ENCODE measurements at places on chromosomes 4 and X.

GRCh38 chrX:2504706-2505332, 4.0 kb upstream of the DHRSX start:
- DNase-seq: no peak

GRCh38 chrX:45850775-45851433, 650.2 kb upstream of the DIPK2B start:
- DNase-seq: no peak

DNA sequence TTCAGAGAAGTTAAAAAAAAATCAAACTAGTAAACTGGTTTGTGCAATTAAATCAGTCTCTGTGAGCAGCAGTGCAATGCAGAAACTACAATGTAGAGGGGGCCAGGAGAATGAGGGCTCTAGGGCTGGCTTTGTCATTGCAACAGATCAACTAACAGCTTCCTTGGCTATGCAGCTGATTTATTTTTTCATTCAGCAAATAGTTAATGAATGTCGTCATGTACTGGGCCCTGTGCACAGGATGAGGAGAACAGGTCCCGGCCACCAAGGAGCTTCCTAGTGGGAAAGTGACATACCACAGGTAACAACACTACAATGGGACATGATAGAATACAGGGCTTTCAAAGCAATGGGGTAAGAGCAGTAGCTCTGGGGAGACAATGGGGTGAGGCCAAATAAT, 190.1 kb downstream of the NSUN7 start:
- DNase-seq: no peak

- no peak for DNase-seq
Measured at GRCh38 chr4:140157341-140157740, 3.4 kb upstream of the MAML3 start.

DNA sequence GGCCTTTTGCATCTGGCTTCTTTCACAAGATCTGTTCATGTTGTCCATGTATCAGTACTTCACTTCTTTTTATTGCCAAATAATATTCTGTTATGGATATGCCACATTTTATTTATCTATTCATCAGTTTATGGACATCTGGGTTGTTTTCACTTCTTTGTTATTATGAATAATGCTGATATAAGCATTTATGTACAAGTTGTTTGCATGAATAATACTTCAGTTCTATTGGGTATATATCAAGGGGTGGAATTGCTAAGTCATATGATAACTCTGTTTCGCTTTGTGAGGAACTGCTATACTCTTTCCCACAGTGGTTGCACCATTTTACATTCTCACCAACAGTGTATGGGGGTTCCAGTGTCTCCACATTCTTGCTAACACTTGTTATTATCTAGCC, 190.4 kb downstream of the RBMX2 start:
- no peak for DNase-seq

DNA sequence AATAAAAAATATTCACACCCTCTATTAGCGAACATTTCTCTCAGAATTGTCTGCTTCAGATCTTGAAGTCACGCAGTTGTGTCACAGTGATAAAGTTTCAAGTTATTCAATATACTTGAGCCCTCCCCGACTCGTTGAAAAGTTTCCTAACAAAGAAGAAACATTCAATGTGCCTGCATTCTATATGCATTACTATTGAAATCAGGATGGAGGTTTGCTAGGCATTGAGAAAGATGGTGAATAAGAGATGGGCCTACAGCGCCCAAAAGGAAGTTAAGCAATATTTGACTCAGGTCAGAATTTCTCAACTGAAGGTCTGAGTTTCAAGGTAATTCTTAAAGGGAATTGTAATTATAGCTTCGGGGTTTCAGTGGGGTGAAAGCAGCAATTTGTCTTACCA, 6.1 kb downstream of the TCEANC start:
- no peak for DNase-seq

- no peak for DNase-seq
Measured at GRCh38 chr4:7389719-7390118, 45.0 kb downstream of the PSAPL1 start.

DNA sequence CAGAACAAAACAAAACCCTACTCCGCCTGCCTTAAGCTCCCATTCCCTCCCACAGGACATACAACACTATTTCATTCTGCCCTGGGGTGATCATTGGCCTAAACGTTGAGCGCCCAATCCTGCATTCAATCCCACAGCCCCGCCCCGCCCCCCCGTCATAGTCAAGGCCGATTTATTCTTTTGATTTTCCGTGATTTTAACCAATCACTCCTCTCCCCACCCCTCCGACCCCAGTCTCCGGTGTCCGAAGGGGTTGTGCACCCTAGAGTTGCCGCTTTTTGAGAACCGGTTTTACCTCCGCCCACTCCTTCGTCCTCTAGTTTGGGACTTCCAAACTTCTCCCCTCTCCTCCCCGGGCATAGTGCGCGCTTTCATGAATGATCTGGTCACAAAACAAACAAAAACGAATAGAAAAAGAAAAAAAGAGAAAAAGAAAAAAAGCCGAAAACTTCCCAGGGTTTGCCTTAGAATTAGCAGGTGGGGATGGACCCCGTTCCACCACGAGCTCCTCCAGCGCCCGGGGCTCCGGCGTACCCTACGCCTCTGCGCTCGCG, 446 bp upstream of the UBE2A start:
- no peak for DNase-seq

- DNase-seq: no peak
Measured at GRCh38 chr4:98383431-98384106, 122.4 kb downstream of the RAP1GDS1 start.

DNA sequence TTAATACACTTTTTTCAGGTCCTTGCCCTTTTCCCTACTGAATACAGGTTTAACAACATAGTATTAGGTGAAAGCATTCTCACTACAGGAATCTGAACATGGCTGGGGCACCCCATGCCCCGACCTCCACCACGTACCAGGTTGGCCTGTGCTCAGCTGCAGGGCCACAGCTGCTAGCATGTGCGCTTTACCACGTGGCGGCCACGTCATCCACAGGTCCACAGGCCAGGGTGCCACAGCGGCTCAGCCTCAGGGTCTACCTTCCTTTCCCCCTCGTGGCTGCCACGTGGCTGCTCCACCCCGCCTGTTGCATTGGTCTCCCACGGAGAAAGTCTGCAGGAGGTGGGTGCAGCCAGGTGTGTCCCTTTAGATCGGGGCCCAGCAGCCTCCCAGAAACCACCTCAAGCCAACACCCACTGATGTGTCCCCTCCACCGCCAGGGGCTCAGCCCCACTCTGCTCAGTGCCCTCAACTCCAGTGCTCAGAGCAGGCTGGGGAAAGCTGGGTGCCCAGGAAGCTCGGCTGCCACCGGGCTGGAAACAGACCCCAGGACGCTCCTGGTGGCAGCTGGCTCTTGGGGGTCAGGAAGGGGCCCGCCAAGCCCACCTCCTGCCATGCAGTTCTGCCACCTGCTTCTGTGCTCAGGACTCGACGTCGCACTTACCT, 17.8 kb downstream of the CTBP1 start:
- no peak for DNase-seq

DNA sequence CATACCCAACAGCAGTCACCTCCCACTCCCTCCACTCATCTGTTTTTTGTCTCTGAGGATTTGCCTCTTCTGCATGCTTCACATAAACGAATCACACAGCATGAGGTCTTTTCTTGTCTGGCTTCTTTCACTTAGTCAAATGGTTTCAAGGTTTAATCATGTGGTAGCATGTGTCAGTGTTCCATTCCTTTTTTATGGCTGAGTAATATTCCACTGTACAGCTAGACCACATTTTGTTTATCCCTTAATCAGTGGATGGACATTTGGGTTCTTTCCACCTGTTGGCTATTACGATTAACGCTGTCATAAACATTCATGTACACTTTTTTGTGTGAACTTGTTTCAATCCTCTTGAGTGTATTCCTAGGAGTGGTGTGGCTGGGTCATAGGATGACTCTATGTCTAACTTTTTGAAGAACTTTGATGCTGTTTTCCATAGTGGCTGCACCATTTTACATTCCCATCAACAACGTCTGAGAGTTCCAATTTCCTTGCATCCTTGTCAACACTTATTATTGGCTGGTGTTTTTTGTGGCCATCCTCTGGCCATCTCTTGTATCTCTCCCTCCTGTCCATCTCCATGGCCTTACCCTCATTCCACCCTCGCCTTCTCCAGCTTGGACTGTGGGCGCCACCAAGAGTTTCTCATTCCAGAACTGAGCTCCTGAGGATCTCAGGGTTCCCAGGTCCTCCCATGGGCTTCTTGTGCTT, 12.4 kb upstream of the NSG1 start:
- no peak for DNase-seq

GRCh38 chrX:110944751-110945675, 149.4 kb upstream of the CHRDL1 start:
- no peak for DNase-seq

DNA sequence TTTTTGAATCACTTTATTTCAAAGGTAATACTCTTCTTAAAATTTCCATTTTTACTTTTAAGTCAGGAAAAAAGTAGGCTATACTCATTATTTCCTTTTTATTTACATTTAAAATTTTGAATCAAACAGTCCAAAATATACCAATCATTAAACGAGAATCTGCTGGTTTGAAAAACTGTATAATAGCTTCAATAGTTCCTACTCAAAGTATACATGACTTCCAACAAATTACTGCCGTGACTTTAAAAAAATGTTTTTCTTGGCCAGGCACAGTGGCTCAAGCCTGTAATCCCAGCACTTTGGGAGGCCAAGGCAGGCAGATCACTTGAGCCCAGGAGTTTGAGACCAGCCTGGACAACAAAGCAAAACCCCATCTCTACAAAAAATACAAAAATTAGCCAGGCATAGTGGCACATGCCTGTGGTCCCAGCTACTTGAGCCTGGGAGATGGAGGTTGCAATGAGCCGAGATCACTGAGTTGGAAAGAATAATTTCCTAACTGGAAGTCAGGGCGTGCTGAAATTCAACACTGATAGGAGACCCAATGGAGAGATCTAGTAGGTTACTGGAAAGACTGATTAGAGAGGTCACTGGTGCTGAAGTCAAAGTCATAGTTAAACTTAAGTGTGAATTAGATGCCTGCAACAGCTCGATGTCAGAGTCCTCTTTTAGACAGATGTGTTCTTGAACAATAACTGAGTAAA, 9.0 kb downstream of the KLHL8 start:
- no peak for DNase-seq

- no peak for DNase-seq
Measured at GRCh38 chr4:86054286-86055032, 305.4 kb downstream of the MAPK10 start.

GRCh38 chr4:144906181-144906925, 191.6 kb downstream of the ANAPC10 start:
- no peak for DNase-seq

DNA sequence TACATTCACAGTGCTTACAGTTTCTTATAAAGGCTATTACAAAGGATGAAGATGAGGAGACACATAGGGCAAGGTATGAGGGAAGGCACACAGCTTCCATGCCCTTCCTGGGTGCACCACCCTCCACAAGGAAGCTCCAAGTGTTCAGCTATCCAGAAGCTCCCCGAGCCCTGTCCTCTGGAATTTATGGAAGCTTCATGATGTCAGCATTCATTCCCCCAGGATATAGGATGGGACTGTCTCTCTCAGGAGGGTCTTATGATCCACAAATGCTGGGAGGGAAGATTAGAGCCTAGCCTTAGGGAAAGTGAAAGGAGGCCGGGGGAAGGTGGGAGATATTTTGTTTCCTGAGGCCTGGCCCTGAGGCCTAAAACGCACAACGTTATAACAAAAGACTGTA, 236.0 kb downstream of the ANK2 start:
- DNase-seq: no peak

GRCh38 chr4:52201715-52202114, 150.6 kb downstream of the SPATA18 start:
- no peak for DNase-seq

GRCh38 chr4:151583157-151583914, 174.4 kb downstream of the FHIP1A start:
- DNase-seq: no peak

DNA sequence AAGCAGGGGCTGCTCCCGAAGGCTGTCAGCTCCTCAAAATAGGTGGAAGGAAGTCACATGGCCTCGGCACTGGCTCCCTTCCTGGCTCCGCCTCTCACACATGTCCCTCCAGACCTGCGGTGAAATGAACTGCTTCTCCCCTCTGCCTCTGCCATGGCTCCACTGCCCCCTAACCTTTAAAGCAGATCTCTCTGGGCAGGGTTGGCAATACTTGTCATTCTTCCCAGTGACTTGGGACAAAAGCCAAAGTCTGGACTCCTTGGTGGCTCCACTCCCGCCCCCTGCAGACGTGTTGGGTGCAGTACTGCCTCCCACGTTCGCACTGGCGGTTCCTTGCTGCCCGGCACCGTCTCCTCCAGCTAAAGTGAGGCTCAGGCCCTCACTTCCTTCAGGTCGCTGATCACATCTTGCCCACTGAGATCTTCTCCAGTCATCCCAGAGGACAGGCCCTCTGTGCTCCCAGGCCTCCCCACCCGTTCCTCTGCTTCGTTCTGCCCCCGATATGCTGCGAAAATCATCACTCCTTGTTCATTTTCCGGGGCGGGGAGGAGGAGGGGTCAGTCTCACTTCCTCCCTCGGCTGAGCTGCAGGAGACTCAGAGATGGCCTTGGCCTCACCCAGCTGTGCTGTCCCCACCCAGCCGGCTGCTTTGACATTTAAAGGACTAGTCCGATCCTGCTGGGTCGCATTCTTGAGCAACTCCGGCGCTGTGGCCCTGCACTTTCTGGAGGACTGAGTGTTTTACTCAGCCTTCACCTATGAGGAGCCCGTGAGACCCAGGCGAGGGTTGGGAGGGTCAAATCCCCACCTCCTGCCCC, 97.4 kb downstream of the PHKA2 start:
- DNase-seq: no peak

DNA sequence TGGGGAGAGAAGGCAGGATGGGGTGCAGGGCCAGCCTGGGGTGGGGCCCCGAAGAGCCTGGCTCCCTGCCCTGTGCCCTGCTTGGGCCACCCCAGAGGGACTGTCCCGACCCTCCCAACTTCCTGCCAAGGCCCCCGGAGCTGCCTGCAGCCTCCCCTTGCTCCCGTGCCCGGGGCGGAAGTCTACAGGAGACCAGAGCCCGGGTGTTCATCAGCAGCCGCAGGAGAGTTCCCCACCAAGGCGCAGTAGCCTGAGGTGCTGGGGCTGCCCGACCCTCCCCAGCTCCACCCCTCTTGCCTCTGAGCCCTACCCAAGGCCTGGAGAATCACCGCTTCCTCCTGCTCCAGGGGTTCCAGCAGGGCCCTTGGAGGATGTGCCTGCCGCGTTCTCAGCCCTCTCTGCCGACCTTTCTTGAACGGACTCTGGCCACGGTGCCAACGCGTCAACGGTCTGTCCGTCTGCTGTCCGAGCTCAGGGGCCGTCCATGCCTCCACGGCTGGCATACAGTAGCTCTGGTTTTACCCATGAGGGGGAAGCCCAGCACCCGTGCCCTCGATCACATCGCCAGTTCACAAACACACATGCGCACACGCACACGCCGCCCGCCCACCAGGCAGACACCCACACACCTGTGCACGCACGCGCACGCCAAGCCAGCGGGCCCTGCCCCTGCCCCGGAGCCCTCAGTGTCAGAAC, 36.0 kb upstream of the SPON2 start:
- DNase-seq: no peak

DNA sequence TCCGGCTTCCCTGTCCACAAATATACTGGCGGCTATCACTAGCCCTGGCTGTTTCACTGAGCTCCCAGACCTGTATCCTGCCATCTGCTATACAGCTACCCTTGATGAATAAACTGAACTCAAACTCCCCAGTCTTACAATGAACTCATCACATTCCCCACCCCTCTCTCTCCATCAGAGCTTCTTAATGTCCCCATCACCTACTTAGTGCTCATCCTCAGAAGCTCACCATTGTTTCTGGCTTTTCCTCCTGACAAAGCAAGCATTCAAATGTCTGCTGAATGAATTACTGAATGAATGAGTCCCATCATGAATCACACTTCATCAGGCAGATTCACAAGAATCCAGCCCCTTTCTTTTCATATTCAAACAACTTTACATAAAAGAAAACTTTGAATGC, 5.7 kb upstream of the DGAT2L6 start:
- DNase-seq: no peak

Data from NCI-H2029 treated with DMSO at 0.1 percent for 48 hours (cell line).